ENCODE measurements at places on chromosomes 12 and 14. TPM values are rescaled to one million over a fixed set of nuclear protein-coding genes. Genes with fewer than 3 reads are reported as not detected.

GDF3 gene
- not detected for total RNA-seq

KCNMB4 gene
- under 0.01 TPM for total RNA-seq

PRH2 gene
- total RNA-seq, result not detected

SDR9C7 gene
- total RNA-seq, result not detected

LMNTD1 gene
- not detected for total RNA-seq

REP15 gene
- 0.29 TPM for total RNA-seq

PMCH gene
- not detected for total RNA-seq

KRT1 gene
- total RNA-seq, result not detected

ACOT6 gene
- total RNA-seq, result not detected

CLEC4D gene
- total RNA-seq, result not detected

KRT80 gene
- 0.53 TPM for total RNA-seq

CAPS2 gene
- 4.6 TPM for total RNA-seq

E2F7 gene
- total RNA-seq, result 5.2 TPM

FAR2 gene
- total RNA-seq, result 8.7 TPM

PTPN6 gene
- total RNA-seq, result not detected

EIF2S3B gene
- total RNA-seq, result 0.35 TPM

HVCN1 gene
- total RNA-seq, result 21.3 TPM

KCNK10 gene
- total RNA-seq, result not detected

PZP gene
- not detected for total RNA-seq

ANKRD52 gene
- 12.4 TPM for total RNA-seq

PTGER2 gene
- total RNA-seq, result 63.4 TPM

ACSM4 gene
- not detected for total RNA-seq

OR6C75 gene
- not detected for total RNA-seq

SOX5 gene
- 6.2 TPM for total RNA-seq

BCL7A gene
- 0.29 TPM for total RNA-seq
